Stimulated activated naive CD8-positive, alpha-beta T cell treated with anti-CD3 and anti-CD28 coated beads, Interleukin-15, Interleukin-2, amounts not matched to agents 100 U/mL and 50 U/mL, for 24 hours (primary cell): ENCODE measurements at places on chromosomes 16 and 17.

GRCh38 chr17:2684549-2684948 lies 27.0 kb downstream of the CLUH start:
- no peak for DNase-seq

DNA sequence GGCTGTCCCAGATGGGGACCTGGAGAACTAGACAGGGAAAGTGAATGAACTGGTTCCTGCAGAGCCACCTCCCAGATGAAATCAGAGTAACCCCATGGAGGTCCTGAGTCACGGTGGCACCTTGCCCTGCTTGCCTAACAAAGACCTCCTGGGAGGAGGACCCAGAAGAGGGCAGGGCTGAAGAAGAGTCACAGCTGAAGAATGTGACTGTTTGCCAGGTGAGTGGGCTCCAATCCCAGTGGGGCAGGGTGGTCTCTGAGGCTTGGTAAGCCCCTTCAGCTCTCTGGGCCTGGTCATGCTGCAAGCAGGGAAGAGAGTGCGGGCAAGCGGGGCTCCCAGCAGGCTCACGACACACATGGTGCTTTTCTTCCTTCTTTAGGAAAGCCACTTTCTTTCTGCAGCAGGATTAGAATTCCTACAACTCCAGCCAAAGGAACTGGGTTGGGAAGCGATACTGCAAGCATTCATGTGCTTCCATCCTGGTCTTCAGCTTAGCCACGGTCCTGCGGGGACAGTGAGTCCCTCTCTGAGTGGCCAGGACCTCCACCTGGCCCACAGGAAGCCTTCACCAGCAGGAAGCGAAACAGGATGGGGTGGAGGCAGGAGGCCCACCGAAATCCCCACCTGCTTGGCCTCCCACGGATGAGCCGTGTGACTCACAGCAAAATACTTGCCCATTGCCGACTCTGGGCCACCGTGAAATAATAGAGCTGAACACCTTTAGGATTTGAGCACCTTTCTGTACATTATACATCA lies 4.3 kb downstream of the C16orf74 start:
- DNase-seq: peak; percentile 34

- no peak for DNase-seq
These were observed 37.0 kb downstream of the RAB11FIP4 start for GRCh38 chr17:31428512-31428911.

DNA sequence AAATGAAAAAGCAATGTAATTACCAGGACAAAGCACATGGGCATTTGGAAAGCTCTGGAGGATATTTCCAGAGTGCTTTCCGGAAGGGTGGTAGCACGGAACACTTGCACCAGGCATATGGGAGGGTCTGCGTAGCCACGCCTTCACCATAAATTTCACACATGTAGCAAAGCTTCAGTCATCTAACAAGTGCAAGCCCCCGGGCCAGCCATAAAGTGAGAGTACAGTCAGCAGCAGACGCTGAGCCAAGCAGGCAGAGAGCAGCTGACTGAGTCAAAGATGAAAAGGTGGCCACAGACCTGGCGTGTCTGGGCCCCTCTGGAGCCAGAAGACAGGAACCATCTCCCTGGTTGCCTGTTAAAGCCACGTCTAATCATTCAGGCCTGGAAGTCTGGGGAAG lies 130.6 kb downstream of the SEC14L1 start:
- no peak for DNase-seq

- DNase-seq: no peak
These were observed 4.5 kb upstream of the TMEM235 start for GRCh38 chr17:78226759-78227454.

GRCh38 chr17:74512624-74513091 lies 18.6 kb downstream of the CD300LB start:
- DNase-seq: peak; percentile 76

DNA sequence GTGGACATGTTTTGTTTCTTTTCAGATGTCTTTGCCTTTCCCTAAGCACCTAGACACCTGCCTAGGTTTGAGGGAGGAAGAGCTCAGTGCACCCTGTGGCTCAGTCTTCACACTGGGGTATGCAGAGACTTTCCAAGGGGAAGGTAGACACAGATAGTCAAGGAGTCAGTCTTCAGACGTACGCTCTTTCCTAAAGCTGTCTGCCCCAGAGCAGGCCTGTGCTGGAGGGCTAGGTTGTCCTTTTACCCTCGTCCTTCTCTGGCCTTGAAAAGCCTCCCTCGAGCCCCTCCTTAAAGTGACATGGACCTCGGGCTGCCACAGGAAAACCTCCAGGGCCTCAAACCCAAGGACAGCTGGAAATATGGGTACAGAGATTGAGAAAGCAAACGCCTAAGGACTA lies 103.7 kb downstream of the AATF start:
- DNase-seq: no peak

- DNase-seq: no peak
These were observed 5.9 kb upstream of the SSTR5 start for GRCh38 chr16:1066584-1067172.

DNA sequence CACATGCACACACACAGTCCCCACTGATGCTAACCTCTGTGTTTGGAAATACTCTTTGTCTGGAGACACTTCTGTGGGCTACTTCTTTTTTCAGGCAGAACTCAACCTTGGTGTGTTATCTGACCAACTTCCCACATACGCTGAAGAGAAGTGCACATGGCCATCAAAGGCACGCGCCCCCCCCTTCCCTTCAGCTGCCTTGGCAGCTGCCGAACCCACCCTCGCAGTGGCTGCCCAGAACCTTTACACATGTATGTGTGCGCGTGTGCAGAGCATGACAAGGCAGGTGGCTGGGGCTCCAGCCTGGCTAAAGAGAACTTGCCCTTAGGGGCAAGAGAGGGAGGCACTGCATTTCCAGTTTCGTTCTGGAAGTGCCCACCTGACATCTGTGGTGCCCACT lies 3.9 kb downstream of the RAPGEFL1 start:
- no peak for DNase-seq

DNA sequence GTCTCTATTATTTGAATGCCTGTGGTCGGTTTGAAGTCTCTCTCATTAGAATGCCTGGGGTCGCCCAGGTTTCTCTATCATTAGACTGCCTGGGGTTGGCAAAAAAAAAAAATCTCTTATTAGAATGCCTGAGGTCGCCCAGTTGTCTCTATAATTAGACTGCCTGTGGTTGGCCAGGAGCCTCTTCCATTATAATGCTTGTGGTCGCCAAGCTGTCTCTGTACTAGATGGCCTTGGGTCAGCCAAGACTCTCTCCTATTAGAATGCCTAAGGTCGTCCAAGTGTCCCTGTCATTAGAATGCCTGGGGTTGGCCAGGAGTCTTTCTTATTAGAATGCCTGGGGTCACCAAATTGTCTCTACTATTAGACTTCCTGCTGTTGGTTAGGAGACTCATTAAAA lies 2228.4 kb downstream of the TP53TG3F start:
- DNase-seq: no peak

- no peak for DNase-seq
These were observed 46.2 kb downstream of the MYH3 start for GRCh38 chr17:10610884-10611283.
